Activated CD4-positive, alpha-beta T cell treated with anti-CD3 and anti-CD28 coated beads, Interleukin-2, amount 10 ng/mL, durations not matched to agents 7 days and 5 days (primary cell): ENCODE measurements at places on chromosomes 2 and 18.

DNA sequence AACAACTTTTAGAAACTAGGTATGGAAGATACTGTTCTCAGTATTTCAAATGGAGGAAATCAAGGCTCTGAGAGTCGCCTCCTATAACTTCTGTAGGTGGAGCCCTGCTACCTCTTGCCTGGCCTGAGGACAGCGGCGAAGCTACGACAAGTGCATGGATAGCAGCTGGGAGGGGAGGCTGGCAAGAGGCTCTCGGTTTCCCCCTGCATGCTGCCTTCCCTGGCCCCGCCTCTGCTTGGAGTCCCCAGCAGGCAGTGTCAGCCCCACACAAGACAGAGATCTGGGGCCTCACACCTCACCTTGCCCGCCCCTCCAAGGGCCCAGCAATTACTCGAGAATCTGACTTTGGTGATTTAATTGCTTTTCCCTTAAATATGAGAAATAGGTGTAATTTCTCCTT lies 107.6 kb upstream of the POU3F3 start:
- DNase-seq, result no peak

DNA sequence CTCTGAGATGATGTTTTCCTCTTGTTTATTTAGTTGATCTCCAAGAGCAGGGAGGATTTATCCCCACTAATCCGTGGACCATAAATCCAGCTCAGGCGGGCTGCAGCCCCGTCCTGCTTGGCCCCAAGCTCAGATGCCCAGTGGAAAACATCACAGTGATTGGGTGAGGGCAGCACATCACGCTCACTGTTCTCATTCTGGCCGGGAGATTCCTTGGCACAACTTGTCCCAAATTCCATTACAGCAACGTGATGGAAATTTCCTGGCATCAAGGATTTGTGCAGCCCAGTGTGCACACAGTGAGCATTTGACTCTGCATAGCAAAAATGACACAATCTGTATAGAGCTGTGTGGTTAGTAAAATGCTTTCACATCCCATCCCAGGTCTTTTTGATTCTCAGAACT lies 96.8 kb downstream of the VAPA start:
- no peak for DNase-seq

GRCh38 chr2:135203944-135204343 lies 151.9 kb downstream of the RAB3GAP1 start:
- DNase-seq, result no peak

DNA sequence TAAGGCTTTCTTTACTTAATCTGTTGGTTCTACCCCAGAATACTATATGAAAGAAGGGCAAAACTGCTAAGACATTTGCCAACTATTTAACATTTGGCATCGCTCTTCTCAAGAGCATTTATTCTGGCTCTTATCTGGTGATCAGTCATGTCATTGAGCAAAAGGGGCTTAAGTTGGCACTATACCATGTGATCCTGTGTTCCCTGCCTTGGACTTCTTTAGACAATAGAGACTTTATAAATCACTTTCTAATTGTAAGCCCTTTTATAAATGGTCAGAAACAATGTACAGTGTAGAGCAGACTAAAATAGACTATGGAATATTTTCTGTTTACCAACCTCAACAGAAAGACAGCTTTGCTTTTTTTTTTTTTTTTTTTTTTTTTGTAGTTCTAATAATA lies 52.1 kb downstream of the GTF3C3 start:
- DNase-seq, result no peak

DNA sequence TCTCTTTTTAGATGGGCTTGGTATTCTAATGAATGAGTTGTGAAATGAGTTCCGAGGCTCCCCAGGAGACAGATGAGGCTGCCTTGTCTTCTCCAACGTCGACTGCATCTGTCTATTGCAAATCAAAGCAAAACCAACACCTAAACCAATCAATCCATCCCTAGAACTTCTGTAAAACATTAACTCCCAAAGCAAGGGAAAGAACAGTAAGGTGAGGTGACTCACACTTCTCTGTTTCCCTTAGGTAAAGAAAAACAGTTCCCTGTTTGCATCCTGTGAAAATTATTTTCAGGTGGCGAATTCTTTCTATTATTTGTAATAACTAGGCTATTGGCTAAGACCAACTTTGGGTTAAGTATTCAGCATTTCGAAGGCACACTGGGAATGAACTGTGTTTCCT lies 249.4 kb downstream of the EPHA4 start:
- DNase-seq, result no peak

GRCh38 chr2:109345653-109346480 lies 216.9 kb downstream of the SH3RF3 start:
- DNase-seq, result no peak
